ENCODE measurements at places on chromosomes 3 and 15.
A peak's percentile ranks its signal among the peaks of the same experiment; 100 is the strongest.

- ATAC-seq: no peak
Observed at GRCh38 chr15:90681480-90681879, 35.7 kb upstream of the BLM start.

DNA sequence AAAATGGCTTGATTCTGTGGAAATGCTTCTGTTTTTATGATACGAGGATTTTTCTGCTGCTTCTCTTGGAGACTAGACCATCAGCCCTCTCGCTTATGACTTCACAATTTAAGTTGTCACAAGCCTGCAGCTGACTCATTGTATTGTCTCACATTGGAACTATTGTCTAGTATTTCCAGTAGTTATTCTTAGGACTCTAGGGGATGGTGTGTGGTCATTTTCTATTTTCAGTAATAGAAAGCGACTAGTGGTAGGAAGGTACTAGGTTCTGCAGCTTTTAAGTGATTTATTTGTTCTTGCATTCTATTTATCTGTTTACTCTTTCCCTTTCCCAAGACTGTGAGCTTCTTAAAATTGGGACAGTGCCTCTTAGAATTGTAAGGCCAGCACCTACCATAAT, 66.3 kb upstream of the CRTC3 start:
- peak; percentile 72 for ATAC-seq

- ATAC-seq: peak; percentile 72
Observed at GRCh38 chr3:139894643-139894989, 40.4 kb upstream of the CLSTN2 start.

- no peak for ATAC-seq
Observed at GRCh38 chr15:61835029-61835428, 225.2 kb downstream of the VPS13C start.

- no peak for ATAC-seq
Observed at GRCh38 chr15:48577469-48577868, 68.0 kb downstream of the FBN1 start.

GRCh38 chr3:196428041-196428440, 4.2 kb downstream of the UBXN7 start:
- no peak for ATAC-seq

- ATAC-seq: no peak
Observed at GRCh38 chr3:31295150-31295765, 237.5 kb upstream of the STT3B start.

DNA sequence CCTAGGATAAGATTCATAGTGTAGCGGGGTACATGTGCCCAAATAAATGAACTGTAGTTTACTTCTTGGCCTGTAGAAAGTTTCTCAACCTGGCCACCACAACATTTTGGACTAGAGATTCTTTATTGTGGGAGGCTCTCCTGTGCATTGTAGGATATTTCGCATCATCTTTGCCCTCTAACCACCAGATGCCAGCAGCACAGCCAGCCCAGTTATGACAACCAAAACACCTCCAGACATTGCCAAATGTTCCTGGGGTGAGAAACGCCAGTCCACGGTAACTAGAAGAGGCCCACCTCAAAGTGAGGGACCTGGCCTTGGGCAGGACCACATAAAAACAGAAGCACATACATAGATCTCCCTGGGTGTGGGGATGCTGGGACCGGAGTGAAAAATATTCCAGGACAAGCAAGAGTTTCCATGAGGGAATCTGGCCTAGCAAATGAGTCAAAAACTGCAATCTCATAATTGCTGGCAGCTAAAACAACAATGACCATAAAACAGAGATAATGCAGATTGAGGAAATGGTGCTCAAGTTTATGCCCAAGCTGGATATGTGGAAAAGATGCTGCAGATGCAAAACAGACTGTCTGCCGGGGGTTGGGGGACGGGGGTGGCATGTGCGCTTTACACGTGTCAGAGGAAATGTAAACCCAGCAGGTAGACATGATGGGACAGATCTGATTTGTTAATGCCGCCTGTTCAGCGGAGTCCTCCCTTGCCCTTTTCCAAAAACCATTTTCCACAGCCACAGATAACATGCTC, 39.7 kb downstream of the ARHGEF3 start:
- no peak for ATAC-seq

DNA sequence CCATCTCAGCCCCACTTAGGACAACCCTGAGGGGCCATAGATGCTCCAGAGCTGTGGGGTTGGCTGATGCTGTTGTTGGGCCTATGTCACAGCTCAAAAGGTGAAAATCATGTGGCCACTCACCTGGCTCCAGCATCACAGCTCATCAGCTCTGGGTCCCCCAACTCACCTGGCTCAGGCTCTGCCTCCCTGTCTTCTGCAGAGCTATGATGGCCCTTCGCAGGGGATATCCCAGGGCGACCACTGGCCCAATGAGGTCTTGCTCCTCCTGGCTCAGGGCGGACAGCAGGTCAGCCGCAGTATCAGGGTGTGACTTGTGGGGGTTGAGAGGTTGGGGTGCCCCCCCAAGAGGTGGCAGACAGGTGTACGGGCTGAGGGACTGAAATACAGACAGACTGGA, 15.7 kb downstream of the UBAP1L start:
- no peak for ATAC-seq

GRCh38 chr15:29424118-29424517, 154.5 kb upstream of the NSMCE3 start:
- no peak for ATAC-seq

GRCh38 chr3:115901008-115901407, 277.7 kb downstream of the GAP43 start:
- no peak for ATAC-seq

- ATAC-seq: peak; percentile 96
Observed at GRCh38 chr3:179071323-179072099, at the start of gene ZMAT3. ZMAT3 (minus strand) TSS chr3:179071809; CDS start chr3:179067752, 4,057 bp downstream.

DNA sequence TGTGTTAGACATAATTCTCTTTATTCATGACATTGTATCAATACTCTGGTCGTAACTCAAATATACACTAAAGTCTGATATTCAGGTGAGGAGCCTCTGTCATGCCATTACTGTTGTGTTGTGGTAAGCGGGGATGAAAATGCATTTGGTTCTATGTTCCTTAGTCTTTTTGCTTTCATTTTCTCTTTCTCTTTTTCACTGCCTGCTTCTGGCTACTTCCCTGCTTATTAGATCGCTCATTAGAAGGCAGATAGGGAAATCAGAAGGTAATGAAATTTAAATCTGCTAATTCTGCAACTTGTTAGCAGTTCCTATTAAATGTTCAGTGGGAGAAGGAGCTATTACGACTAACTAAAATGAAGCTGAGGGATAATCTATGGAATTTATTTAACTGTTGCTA, 345.0 kb downstream of the GRM7 start:
- no peak for ATAC-seq

GRCh38 chr15:38539008-38539343, 25.6 kb downstream of the RASGRP1 start:
- ATAC-seq: no peak

DNA sequence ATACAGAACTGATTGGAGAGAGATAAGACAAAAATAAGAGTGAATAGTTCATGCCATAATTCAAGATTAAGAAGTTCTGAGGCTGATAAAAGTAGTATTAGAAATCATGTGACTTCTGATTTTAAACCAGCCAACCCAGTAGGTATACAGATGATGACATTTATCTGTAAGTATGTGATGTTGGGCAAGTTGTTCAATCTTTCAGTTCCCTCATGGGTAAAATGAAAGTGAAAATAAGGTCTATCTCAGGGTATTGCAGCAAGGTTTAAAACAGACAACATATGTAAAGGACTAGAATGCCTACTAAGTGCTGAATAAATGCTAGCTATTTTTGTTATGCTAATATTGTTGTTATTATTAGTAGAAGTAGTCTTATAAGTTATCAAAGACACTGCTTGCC, 1055.7 kb downstream of the NAALADL2 start:
- ATAC-seq: no peak

- ATAC-seq: no peak
Observed at GRCh38 chr3:99545941-99546580, 92.3 kb upstream of the COL8A1 start.

- ATAC-seq: no peak
Observed at GRCh38 chr3:32276279-32276841, 37.9 kb downstream of the CMTM8 start.

DNA sequence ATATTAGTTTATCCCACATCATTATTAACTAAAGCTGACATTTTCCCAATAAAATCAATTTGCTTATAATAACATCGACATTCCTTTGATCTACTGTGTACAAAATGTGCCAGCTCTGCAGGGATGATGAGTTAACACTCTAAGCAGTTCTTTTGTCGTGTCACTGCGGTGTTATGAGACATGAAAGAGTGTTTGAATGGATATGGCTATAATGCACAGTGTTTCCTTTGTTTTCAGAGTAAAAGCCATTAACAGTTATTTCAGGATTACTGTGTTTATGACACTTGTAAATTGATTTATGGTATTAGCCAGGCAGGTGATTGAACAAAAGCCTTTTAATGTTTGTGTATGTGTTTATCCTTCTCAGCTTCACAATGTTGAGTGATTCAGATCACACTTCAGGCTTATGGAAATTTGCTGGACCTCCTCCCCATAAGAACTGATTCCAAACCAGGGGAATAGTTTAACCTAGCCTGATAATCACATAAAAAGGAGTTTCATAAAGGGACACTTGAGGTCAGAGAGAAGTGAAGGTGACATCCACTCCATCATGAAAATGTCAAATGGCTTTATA, 115.7 kb downstream of the CHL1 start:
- no peak for ATAC-seq

DNA sequence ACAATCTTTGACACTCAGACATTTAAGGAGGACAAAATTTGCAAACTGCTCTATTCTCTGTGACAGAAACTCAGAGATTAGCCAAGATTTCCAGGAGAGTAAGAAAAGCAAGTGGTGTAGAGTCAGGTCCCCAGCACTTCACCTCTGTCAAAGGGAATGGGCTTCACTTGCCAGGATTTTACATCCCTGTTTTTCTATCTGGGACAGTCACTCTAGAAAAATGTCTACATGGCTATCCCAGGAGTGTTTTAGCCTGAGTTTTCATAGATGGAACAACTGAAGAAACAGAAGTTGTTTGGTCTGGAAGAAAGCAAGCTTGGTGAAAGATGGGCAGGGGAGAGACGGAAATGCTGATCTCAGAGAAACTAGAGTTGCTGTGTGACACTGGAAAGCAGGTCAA, 3.0 kb downstream of the FAM219B start:
- ATAC-seq: no peak

GRCh38 chr3:197088370-197088769, 58.8 kb upstream of the MELTF start:
- ATAC-seq: no peak

DNA sequence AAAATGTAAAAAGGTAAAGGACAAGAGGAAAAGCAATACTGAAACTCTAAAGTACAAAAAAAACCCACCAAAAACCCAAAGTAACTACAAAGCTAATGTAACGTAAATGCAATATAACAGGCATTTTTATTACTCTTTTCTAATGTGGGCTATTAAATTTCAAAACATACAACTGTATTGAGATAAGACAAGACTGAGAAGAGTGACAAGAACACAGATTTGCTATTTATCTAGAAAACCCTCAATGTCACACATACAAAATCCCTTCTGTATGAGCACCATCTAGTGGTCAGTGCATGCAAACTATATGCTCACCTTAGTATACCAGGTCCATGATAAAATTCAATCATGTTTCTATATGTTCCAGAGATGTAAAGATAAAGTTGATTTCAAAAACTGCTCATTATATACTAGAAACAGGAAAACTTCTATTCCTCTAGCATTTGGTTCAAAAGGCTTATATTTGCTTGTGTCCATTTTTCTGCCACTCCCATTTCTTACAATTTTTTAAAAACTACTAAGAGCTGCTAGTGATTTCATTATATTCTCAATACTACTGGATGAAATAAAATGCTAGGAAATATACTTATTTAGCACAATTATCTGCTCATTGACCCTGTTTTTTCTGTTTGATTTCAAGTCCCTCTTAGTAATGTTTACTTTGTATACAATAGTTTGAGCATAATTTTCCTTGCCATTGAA, 111.4 kb downstream of the DLG1 start:
- no peak for ATAC-seq

DNA sequence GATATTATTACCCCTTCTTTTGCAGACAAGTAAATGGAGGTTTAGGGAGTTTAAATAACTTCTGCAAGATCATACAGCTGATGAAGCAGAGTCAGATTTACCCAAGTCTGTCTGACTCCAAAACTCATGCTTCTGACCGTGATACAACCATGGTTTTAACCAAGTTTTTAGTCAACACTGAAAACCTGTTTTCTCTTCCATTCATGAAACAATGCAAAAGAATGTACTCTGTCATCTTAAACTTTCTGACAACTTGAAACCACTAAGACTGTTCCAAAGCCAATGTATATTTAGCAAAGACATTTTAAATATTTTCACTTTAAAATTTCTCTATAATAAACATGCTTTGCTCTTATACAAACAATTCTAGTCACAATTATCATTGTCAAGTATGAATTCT, 77.0 kb upstream of the RBMS3 start:
- no peak for ATAC-seq

DNA sequence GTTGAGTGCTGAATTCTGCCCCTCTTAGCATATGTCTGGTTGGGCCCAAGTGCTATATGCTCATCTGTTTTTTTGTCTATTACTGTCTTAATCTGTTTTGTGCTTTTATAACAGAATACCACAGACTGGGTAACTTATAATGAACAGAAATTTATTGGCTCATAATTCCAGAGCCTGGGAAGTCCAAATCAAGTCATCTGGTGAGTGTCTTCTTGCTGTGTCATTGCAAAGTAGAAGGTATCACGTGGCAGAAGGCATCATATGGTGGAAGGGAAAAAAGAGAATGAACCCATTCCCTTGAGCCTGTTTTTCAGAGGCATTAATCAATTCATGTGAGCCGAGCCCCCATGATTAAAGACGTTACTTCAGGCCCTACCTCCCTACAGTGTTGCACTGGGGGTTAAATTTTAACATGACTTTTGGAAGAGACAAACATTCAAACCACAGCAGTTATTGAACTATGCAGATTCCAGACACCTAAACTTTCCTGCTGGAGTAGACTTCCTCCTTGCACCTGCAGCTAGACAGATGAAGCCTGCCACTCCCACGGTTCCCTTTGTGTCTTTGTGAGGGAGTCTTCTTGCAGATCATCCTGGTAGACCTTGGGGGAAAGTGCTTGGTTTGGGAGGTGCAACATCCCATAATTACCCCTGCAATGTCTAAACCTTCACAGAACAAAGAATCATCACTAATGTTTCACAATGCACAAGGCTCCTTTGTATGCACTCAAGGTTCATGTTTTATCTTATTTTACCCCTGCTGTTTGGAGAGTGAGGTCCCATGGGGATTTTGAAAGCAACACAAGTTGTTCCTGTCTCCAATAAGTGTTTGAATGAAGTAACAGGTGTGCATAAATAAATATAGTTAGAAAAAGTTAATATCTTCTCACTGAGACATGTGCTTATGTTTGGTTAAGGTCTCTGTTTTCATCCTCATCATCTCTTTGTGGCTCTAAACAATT, 64.7 kb upstream of the XCR1 start:
- no peak for ATAC-seq

DNA sequence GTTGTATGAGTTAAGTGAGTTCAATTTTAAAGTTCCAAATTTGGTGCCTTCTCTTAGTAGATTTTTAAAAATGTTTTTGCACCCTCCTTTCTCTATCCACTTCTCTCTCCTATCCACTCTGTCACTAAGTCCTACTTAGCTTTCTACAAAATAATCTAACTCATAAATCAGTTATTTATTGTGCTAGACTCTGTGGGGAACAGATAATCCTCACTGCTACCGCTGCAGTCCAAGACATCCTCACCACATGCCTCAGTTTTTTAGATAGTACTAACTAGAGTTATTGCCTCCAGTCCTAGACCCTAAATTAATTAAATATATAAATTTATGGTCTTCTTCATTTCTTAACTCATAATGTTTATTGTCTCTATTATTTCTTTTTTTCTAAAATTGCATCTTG, 576.3 kb downstream of the GRM7 start:
- ATAC-seq: no peak

GRCh38 chr15:96353416-96353929, 23.0 kb downstream of the NR2F2 start:
- no peak for ATAC-seq
